Suprapubic skin (tissue), 4 donors: ENCODE measurements at places on chromosomes 13 and 19.
A peak's percentile ranks its signal among the peaks of the same experiment; 100 is the strongest.

GRCh38 chr13:25933520-25933919 lies 118.3 kb downstream of the SHISA2 start:
- DNase-seq: no peak

DNA sequence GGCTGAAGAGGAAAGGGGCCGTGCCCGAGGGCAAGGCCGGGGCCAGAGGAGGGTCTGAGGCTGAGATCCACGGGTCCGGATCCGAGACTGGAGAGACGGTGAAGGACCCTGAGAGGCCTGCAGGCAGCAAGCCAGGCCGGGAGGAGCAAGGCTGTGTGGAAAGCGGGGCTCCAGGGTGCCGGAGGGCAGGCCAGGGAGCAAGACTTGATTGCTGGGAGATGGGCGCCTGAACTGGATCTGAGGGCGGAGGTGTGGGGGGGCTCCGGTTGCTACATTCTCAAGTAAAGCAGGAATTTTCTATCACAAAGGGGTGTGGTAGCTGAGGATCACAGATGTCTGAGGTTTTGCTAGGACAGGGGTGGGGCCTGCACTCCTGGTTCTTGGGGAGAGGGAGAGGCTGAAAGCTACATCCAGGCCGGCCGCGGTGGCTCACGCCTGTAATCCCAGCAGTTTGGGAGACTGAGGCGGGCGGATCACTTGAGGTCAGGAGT lies 3.8 kb downstream of the MAMSTR start:
- DNase-seq: no peak

GRCh38 chr19:33691030-33691427 lies 69.3 kb downstream of the CHST8 start:
- DNase-seq: peak; percentile 25

GRCh38 chr19:1658150-1659083 lies 6.0 kb upstream of the TCF3 start:
- no peak for DNase-seq

DNA sequence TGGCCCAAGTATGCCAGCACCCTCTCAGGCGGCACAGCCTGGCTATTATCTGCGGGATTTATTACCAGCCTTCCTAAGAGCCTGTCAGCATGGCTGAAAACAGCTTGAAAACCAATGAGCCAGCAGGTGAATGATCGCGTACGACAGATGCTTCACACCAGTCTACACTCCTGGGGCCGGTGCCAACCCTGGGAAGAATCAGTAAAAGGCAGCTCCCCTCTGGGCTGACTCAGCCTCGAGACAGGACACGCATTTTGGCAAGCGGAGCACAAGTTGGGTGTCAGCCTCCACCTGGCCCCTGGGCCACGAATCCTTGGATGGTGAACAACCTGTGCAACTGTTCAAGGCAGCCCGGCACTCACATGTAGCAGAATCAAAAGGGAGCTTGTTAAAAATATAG lies 15.6 kb downstream of the EMP3 start:
- no peak for DNase-seq

DNA sequence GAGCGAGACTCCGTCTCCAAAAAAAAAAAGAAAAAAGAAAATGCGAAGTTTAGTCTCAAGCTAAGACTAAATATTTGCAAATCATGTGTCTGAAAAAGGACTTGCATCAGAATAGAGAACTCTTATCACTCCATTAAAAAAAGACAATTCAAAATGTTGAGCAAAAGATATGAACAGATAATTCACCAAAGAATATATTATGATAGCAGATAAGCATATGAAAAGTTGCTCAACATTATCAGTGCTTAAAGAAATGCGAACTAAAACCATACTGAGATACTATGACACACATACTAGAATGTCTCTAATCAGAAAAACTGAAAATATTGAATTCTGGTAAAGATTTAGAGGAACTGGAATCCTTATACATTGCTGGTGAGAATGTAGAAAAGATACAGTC lies 38.7 kb upstream of the SACS start:
- DNase-seq: no peak

- peak; percentile 56 for DNase-seq
These were observed 19.7 kb downstream of the ATP4B start for GRCh38 chr13:113638173-113638746.

DNA sequence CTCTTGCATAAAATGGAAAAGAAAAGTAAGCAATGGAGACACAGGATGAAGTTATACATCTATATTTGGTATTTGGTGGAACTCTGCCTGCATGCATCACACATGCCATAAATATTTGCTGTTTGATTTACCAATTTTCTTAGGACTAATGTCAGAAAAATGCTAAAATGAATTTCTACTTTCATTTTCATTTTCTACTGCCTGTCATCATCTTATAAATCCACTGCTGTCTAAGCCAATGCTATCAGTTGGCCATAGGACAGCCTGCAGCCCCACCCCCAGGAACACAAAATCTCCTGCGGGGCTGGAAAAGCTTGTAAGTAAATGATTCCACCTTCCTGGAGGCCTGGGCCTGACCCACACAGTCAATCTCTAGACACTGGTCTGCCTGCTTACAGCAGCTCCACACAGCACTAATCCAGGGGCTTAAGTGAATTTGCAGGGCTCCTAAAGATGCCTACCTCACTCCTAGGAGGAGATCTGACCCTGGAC lies 122.0 kb downstream of the ENOX1 start:
- DNase-seq: no peak

DNA sequence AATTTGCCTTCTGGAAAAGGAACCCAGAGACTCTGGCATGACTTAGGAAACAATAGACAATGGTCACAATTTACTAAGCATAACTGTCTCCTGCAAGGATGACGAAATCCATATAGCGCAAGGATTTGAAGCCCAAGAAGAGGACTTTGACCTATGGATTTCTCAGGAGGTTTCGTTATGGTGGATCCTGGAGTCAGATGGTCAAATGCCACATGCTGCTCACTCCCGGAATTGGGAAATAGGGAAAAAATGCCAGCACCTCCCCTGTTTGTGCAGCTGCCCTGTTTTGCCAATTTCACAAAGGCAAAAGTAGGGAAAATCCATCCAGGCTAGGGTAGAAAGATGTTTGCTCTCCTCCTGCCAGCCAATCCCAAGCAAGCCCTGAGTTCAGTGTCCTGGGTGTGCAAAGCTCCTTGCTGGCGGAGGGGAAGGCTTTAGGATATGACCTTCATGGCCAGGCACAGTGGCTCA lies 23.4 kb downstream of the RDH8 start:
- DNase-seq: no peak

- DNase-seq: peak; percentile 89
These were observed 41.7 kb downstream of the ELL start for GRCh38 chr19:18480006-18480691.

- no peak for DNase-seq
These were observed 18.6 kb upstream of the EHD2 start for GRCh38 chr19:47694466-47695273.

GRCh38 chr19:39870171-39870971 lies 24.2 kb upstream of the FBL start:
- DNase-seq: no peak

DNA sequence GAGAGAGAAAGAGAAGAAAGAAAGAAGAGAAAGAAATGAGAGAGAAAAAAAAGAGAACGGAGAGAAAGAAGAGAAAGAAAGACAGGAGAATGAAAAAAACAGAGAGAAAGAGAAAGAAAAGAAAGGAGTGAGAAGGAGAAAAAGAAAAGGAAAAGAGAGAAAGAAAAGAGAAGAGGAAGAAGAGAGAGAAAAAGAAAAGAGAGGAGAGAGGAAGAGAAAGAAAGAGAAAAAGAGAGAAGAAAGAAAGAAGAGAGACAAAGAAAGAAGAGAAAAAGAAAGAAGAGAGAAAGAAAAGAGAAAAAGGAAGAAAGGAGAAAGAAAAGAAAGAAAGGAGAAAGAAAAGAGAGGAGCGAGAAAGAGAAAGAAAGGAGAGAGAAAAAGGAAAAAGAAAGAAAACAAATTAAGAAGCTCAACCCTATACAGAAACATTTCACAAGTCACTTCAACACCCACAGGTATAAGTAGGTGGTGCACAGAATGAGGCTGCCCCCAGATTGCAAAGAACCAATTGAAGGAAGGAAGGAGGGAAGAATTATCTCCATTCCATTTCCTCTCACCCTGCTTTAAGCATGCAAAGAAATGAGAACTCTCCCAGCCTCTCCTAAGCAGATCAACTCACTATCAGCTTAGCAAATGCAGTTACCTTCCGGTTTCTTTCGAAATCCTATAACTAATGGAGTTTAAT lies 98.8 kb upstream of the CACNA1A start:
- no peak for DNase-seq

GRCh38 chr13:42592915-42593900 lies 19.3 kb downstream of the TNFSF11 start:
- DNase-seq: no peak

DNA sequence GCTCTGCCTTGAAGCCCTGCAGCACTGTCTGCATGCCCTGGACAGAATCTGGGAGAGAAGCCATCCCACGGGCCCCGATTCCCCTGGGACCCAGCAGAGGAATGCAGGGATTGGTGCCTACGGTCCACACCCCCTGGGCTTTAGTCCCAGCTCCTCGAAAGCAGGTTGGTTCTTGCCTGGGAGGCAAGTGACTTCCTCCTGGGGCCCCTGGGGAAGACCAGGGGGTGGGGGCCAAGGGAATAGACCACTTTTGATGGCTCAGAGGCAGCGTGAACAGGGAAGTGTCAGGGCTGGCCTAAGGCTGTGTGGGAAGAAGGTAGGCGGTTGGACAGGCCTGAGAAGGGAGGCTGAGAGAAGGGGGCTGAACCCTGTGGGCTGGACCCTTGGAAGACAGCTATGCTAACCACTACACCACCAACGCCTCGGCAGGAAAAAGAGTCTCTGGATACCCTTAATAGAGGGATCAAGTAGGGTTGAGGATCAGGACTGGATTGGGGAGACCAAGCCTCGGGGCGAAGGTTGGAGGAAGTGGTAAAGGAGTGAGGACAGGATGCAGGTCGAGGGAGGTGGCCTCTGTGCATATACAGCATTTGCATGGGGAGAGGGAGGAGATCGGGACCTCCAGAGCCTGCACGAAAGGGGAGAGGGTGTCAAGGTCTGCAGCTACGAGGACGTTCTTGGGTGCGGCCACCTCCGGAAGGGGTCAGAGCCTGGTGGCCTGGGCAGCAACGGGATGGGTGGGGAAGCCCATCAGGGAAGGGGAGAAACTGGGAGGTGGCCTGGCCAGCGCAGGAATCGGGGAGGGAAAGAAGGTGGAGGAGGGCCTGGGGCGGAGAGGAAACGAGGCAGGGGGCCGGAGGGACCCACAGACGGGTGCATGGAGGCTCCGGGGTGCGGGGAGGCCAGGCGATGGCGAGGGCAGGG lies 709 bp downstream of the DPP9 start:
- DNase-seq: peak; percentile 82

DNA sequence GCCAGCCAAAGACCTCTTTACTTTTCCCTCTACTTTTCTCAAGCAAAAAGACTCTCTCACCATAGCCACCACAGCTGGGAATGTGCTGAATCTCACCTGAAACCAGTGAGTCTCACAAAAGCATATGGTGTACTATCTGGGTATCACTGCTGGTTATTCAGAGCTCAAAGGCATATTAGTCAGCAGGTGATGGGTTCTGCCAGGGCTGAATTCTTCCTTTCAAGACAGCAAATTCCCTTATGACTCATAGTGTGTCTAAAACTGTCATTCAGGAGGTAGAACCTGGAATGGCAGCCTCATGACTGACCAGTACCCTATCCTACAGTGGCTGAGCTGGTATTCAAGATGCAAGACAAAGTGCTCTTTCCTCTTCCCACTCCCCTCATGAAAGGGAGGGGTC lies 2859.1 kb downstream of the PCDH9 start:
- no peak for DNase-seq

DNA sequence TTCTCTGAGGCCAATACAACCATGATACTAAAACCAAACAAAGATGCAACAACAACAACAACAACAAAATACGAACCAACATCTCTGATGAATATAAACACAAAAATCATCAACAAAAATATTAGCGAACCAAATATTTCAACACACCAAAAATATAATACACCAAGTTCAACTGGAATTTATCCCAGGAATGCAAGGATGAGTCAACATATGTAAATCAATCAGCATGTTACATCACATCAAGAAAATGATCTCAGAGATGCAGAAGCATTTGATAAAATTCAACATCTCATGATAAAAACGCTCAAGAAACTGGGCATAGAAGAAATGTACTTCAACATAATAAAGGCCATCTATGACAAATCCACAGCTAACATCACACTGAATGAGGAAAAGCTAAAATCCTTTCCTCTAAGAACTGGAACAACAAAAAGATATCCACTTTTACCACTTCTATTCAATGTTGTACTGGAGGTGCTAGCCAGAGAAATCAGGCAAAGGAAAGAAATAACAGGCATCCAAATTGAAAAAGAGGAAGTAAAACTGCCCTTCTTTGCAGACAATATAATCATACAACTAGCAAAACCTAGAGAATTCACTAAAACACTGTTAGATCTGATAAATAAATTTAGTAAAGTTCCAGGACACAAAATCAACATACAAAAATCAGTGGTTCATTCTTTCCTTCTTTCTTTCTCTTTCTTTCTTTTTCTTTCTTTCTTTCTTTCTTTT lies 2448.7 kb upstream of the PCDH20 start:
- no peak for DNase-seq

- no peak for DNase-seq
These were observed 187.1 kb downstream of the RAP2A start for GRCh38 chr13:97621025-97621424.

DNA sequence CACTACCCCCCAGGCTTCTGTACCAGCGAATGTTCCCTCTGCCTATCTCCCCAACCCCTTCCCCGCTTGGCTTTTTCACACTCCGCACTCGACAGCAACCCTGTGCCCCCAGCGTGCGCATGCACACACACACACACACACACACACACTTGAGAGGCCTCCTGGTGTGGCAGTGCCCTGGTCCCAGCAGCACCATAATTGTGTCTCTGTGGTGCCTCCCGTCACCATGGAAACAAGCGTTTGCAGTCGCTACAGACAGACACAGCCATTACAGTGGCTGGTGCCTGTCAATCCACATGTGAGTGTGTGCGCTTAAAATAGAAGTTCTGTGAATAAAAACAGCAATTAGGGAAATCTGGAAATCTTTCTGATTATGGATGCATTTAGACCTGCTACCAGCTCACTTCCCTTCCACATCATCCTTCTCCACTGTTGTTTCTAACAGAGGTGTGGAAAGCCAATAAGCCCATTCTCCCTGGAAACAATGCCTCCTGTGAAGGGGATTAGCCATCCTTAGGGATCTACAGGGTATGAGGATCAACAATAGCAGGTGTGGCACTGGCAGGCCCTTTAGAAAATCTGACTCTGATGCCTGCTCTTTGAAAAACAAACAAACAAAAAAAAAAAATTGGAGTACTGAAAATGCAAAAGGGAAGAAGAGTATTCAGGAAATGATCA lies 146.3 kb downstream of the DCLK1 start:
- DNase-seq: no peak

GRCh38 chr19:31546205-31546960 lies 197.1 kb upstream of the TSHZ3 start:
- DNase-seq: no peak

GRCh38 chr19:608155-609003 lies 18.7 kb downstream of the HCN2 start:
- no peak for DNase-seq
